Activated CD4-positive, alpha-beta memory T cell treated with anti-CD3 and anti-CD28 coated beads for 36 hours (primary cell): ENCODE measurements at places on chromosomes 5 and 9. TPM values are rescaled to one million over a fixed set of nuclear protein-coding genes. Genes with fewer than 3 reads are reported as not detected.

DNA sequence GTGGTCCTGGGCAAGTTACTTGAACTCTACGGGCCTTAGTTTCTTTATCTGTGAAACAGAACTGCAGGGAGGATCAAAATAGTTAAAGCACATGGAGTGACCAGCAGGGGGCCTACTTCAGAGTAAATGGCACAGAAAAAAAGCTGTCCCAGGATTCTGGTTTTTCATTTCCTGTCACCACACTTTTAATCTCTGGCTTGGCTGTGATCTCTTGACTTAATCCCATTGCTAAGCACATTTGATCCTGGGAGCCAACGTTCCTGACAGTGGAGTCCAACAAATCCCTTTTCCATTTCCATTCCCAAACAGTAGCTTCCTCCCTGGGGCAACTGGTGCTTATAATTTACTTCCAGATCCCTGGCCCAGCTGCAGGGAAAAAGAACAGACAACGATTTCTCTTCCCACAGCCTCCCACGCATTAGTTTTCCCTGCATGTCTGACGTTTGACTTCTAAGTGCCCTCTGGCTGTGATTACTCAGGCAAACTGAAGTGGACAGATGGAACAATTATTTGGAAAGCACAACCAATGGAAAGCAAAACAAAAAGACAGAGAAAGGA lies 136.5 kb upstream of the STK32A start:
- no peaks in the 10 kb centered on the region for H3K36me3 ChIP-seq
- no peaks in the 10 kb centered on the region for H3K4me1 ChIP-seq
- H3K27me3 ChIP-seq = peaks cover 3% of the 10 kb centered on the region
- DNase-seq = peak; percentile 9

DNA sequence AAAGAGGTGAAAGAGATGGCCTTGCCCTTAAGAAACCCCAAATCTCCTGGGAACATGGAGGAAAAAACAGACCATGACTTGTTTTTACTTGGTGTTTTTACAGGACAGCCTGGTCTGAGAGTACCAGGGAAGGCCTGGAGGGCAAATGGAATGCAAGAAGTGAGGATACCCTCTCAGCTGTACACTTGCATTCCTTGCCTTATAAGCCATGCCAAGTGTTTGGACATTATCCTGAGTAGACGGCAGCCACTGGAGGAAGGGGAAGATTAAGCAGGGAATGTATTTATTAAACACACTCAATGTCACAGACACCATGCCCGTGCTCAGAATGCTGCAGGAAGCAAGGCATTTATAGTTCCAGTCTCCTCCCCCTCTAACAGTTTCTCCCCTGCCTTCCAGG lies 581.4 kb downstream of the CDK5RAP2 start:
- DNase-seq = no peak
- no peaks in the 10 kb centered on the region for H3K27me3 ChIP-seq
- H3K36me3 ChIP-seq = no peaks in the 10 kb centered on the region

- no peaks in the 10 kb centered on the region for H3K36me3 ChIP-seq
- H3K27me3 ChIP-seq = peaks cover 14% of the 10 kb centered on the region
- H3K4me1 ChIP-seq = no peaks in the 10 kb centered on the region
- no peak overlapping the region for H3K27ac ChIP-seq
These were observed 30.0 kb upstream of the FCN2 start for GRCh38 chr9:134850611-134851010.

The SLC34A1 gene
- total RNA-seq = not detected

GRCh38 chr9:16364347-16364746 lies 506.1 kb downstream of the BNC2 start:
- H3K27me3 ChIP-seq = no peaks in the 10 kb centered on the region
- DNase-seq = no peak
- no peak overlapping the region for H3K4me3 ChIP-seq
- no peak overlapping the region for H3K27ac ChIP-seq

- H3K27me3 ChIP-seq = no peaks in the 10 kb centered on the region
- no peak for DNase-seq
- H3K4me3 ChIP-seq = no peak overlapping the region
- H3K36me3 ChIP-seq = no peaks in the 10 kb centered on the region
These were observed 86.6 kb downstream of the MACROH2A1 start for GRCh38 chr5:135312255-135312935.

The KIF12 gene
- total RNA-seq = not detected

DNA sequence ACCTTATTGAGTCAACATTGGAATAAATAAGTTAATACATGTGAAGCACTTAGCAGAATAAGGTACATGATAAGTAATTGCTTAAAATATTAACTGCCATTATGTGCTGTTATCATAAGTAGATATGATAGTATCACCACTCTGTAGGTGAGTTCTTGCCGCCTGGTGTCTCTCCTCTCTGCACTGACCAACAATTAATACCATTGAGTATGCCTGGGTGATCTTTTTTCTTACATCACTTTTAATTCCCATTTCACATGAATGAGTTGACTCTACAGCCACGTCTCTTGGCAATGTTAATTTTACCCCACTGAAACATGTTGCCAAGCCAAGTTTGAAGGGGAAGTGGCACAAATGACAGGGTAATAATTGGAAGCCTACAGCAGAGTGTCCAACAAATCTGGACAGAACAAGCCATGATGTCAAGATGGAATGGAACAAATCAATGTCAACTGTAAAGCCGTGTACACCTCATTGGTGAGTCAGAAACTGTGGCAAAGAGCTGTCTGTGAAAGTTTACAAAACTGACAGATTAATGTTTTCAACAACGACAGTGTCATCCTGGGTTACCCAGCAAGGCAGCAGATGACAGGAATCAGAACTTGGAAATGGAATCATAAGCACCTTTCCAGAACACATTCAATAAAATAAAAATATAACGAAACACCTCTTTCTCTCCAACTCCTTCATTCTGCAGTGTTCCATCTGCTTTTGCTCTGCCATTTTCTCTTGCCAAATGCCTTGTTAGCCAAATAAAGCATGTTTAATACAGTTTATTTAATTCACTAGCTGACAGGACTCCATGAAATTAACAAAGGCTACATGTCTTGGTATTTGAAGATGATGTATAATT lies 330.9 kb downstream of the CTNND2 start:
- H3K36me3 ChIP-seq = no peaks in the 10 kb centered on the region
- H3K27me3 ChIP-seq = no peaks in the 10 kb centered on the region
- no peak for DNase-seq
